ENCODE measurements at places on chromosomes 11 and 22.

DNA sequence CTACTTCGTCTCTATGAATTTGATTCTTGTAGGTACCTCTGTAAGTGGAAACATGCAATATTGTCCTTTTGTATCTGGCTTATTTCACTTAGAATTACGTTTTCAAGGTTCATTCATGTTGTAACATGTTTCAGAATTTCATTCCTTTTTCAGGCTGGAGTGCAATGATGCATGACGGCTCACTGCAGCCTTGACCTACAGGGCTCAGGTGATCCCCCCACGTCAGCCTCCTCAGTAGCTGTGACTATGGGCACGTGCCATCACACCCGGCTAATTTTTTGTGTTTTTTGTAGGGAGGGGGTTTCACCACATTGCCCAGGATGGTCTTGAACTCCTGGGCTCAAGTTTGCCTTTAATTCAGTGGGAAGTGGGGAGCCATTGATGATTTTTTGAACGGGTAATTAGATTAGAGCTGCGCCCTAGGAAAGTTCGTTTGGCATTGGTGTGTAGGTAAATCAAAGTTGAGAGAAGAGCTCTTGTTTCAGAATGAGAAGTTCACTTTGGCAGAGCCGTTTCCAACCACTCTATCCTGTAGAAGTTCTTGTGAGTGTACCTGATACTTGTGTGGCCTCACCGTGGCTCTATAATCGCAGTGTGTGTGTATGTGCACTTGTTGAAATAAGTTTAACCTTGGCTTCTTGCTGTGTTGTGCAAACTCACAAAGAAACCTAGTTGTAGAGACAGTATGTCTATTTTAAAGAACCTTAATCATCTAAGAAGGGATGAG, 115.9 kb downstream of the NAV2 start:
- DNase-seq = no peak

GRCh38 chr11:125902277-125902926, 604 bp downstream of the PUS3 start:
- no peak for DNase-seq

DNA sequence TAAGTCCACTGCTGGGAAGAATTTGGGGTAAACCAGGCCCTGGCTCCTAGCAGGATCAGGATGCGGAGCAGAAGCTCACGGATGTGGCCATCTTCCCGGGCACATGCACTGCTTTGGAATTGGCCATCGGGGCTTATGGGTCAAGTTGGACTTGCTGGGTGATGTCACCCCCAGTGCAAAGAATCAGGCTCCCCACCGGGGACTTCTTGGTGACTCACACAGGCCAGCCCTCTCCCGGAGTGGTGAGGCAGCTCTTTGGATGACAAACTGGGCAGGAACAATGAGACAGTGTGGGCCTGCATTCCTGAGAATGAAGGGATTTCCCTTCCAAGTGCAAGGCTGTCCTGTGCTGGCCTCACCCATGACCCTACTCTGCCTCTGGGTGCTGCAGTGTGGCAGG, 128.8 kb upstream of the ANO1 start:
- no peak for DNase-seq

- no peak for DNase-seq
Measured at GRCh38 chr11:1983601-1983961, 14.1 kb downstream of the H19 start.

DNA sequence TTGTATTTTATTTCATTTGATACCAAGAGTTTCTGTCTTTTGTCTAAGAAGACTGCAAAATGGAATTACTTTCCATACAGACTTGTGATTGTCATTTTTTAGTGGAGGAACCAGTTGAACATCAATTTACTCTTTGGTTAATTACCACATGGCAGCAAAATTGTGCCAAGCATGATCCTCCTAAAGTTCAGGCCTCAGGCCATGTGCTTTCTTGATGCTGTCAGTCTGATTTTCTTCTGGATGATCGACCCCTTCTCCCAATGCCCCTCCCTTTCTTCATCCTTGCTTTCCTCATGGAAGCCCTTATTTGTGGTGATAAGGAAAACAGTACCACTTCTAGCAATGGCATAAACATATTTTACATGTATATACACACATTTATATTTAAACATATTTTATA, 76.2 kb downstream of the SVIP start:
- DNase-seq = no peak

DNA sequence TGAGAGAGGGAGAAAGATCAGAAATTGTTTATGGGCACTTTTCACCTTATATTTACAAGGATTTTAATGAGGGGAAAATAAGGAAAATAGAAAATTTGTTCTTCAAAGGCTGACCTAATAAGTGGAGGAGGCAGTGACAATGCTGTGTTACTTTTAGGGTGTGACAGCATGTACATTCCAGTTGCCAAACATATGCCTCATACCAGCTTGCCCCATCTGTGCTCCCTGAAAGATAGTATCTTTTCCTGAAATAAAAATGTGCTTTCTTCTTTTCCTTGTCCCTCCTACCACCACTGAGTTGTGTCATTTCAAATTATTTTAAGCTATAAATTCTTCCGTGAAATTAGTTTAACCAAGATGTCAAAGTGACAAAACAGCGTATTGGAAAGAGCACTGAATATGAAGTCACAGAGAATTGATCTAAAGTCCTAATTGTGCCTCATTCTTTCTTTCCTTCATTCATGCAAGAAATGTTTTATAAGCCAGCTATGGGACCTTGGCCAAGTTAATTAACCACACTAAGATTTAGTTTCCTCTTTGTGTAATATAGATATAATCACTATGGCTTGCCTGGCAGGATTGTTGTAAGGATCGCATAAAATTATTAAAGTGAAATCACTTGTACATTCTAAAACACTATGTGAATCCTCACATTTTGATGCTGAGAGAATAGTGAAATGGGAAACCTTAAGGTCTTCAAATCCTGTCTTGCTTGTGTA, 1307.5 kb upstream of the TENM4 start:
- DNase-seq = no peak

DNA sequence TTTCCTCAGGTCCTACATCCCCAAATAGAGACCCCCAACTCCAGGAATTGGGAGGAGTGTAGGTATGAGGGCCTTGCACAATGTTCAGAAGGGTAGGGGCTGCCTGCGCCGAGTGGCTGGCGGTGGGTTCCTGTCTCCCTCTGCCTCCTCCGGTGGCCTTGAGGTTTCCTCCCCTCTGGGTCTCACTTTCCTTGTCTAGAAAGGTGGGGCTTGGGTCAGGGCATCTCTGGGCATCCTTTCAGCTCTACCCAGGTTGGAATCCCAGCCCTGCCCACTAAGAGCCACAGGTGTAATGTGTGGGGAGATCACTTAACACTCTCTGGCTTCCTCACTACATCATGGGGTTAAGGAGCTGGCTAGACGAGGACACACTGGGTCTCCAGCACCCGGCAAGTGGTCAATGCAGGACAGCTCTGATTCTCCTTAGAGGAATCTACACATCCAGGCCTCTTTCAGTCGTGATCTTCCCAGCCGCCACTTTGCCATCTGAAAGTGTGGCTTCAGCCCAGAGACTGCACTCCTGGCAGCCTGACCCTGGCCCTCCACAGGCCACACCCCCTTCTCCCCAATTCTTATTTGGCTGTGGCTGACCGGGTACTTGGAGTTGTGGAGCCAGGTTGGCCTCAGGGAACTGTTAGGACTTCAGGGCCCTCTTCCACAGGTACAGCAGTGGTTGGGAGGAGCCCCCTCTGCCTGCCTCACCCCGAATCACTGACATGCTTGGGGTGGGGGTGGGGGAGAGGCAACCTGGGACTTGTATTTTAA, 22.1 kb downstream of the PRDM11 start:
- DNase-seq = no peak

- DNase-seq = no peak
Measured at GRCh38 chr22:26481694-26482093, 1.9 kb downstream of the HPS4 start.

DNA sequence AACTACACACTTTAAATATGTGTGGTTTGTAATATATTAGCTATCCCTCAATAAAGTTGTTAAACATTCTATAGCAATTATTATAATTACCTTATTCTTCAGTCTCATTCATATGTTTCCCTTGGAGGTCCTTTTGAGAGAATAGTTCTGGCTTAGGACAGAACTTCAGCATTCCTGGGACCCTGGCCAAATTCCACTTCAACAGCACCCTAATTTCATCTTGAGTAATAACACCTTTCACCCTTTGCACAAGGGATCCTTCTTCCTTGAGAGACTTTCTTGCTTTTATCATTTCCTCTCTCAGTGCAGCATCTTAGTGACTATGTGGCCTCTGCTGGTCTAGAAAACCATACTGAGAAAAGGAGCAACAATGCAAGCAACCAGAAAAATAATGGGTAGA, 255.9 kb downstream of the C11orf87 start:
- no peak for DNase-seq

GRCh38 chr11:86103808-86104207, 34.9 kb upstream of the PICALM start:
- DNase-seq = no peak

- no peak for DNase-seq
Measured at GRCh38 chr22:38786631-38787030, 7.3 kb downstream of the DNAL4 start.

DNA sequence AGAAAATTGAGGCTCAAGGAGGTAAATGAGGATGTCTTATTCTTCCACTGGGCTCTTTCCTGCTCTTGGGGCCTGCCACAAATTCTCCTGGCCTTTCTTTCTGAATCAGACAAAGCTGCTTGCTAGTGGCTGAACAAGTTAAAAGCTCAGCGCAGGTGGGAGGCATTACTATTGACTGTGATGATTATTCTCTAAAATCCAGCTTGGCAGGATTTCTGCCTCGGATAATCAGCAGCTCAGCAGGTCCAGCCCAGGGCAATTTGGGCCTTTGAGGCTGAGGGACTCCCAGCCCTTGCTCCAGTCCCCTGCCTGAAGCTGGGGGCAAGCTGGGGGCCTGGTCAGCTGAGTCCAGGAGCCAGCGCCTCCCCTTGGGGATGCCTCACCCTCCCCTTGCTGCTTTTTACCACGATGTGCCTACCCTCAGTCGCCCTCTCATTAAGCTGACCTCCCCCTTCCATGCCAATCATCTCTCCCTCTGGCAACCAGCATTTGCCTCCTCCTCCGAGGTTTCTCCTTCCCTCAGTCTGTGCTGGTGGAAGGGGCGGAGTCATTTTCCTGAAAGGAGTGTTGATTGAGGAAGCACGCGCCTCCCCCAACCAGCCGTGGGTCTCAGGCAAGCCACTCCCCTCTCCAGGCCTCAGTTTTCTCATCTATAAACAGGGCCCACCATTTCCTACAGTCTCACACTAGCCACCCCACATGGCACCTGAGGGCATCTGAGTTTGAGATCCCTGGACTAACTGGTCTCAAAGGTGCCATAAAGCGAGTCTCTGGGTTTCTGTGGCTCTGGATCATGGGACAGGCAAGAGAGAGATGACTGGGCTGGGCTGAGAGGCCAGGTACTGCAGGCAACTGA, 60.6 kb upstream of the PRDM11 start:
- no peak for DNase-seq

DNA sequence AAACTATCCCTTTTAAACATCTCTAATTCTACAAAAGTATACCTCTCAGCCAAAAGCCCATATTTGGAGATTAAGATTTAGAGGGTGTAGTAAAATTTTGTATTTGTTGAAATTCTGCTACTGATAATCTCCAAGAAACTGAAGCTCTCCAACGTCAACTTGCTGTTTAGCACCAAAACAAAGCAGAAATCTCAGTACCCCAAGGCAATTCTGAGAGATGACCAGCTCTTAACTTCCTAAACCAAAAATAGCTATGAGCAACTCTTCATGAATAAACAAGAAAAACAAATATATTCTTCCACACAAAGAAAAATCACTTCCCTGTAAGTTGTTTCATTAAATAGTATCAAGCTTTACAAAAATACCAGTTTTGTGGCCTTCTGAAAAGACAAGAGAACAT, 13.3 kb downstream of the RRAS2 start:
- no peak for DNase-seq

- DNase-seq = no peak
Measured at GRCh38 chr11:28922386-28922981, 814.3 kb downstream of the METTL15 start.

GRCh38 chr11:130638033-130638432, 189.6 kb downstream of the ADAMTS15 start:
- no peak for DNase-seq

GRCh38 chr11:62687508-62688396, 1.6 kb downstream of the LRRN4CL start:
- no peak for DNase-seq

- peak; percentile 27 for DNase-seq
Measured at GRCh38 chr11:117387992-117388755, 60.5 kb downstream of the CEP164 start.

- peak; percentile 38 for DNase-seq
Measured at GRCh38 chr11:122100037-122100755, 15.8 kb downstream of the BLID start.

DNA sequence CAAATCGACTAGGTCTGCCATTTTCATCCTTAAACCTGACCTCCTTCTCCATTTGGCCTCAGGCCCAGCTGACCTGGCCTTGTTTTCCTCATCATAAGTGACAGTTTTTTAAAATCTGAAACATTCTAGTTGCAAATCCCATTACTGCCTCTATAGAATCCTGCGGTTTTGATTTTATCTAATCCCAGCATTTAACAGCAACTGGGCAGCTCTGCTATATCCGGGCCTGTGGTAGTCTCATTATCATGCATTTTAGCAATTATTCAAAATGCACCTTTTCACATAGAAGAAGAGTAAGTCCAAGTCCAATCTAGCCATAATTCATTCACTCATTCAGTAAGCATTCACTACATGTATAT, 28.6 kb upstream of the BIRC3 start:
- DNase-seq = no peak

GRCh38 chr11:95517453-95517852, 272.1 kb downstream of the FAM76B start:
- no peak for DNase-seq

GRCh38 chr11:1748636-1749394, 1.6 kb downstream of the IFITM10 start:
- DNase-seq = no peak
